ENCODE measurements at places on chromosomes 4 and X.
A peak's percentile ranks its signal among the peaks of the same experiment; 100 is the strongest.

GRCh38 chr4:108155373-108155772 lies 13.4 kb downstream of the LEF1 start:
- DNase-seq: no peak

GRCh38 chr4:111773858-111774257 lies 371.4 kb upstream of the FAM241A start:
- DNase-seq: no peak

DNA sequence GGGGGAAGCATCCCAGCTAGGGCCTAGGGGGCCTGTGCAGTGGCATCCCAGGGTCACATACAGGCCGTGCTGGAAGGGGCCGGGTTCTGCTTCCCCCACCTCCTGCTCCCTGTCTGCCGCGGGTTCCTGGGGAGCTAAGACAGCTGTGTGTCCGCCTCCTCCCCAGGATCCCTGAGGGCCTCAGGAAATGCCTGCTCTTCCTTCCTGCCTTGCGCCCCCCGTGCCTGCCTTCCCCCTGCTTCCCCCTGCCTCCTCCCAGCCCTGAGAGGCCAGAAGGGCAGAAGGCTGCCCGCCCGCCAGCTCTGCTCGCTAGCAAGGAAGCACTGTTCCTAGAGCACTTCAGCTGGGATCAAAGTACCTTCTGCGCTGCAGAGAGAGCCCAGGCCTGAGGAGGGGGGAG lies 2.9 kb upstream of the BGN start:
- no peak for DNase-seq

DNA sequence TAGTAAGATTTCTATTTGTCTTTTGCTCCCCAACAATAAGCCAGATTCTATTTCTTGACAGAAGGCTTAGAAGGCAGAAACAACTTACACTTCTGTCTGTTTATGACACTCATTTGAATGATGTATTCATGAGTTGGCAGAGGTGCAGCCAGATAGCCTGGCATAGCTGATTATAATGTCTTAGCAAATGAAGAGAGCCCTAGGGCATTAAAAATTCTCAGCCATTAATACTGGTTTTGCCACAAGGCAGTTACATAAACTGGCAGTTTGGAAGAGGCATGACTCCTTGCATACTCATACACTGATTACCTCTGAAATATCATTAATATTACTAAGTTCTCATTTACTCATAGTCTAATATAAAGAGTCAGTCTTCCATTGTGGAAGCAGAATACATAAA lies 728.5 kb upstream of the NDST4 start:
- DNase-seq: no peak

GRCh38 chrX:152640034-152640818 lies 2.5 kb downstream of the GABRQ start:
- DNase-seq: peak; percentile 1

DNA sequence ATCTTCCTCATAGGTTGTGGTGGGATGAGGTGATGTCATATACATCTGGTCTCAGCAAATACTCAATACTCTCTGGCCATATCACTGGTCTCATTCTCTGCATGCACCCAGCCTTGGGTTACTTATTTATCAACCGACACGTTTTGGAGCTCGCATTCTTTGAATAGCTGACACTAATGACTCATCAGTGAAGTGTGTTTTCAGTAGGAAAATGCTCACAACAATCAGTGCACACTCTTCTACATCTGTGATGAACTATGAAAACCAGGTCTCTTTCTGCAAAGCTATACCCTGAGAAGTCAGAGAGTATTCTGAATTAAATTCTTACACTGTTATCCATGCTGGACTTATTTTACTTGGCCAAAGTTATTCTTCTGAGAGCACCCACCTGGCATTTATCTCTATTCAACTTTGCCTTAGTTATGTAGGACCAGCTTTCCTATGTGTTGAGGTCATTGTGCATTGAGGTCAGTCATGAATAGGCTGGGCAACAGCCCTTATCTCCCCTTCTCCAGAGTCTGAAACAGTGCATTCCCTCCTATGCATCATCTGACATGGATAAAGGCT lies 58.7 kb upstream of the DHX15 start:
- peak; percentile 86 for DNase-seq

All from fibroblast of the aortic adventitia (primary cell).